Testis (tissue), 5 donors: ENCODE measurements at places on chromosomes 3 and 15. TPM values are rescaled to one million over a fixed set of nuclear protein-coding genes. Genes with fewer than 3 reads are reported as not detected.

DNA sequence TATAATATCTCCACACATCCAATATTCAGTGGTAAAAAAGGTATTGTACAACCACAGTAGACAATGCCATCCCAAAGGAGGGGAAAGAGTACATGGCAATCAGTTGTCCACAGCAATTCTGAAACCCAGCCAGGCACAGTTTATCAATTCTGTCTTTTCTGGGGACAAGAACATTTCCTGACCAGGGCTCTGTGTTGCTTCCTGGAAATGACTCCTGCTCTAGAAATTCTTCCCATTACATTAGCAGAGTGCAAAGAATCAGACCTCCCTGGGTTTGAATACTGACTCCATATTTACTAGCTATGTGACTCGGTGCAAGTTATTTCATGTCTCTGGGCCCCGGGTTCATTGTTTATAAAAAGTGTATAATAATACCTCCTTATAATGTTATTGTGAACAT lies 220.4 kb upstream of the CFAP20DC start:
- no peaks in the 10 kb centered on the region for H3K27me3 ChIP-seq
- no peak overlapping the region for H3K27ac ChIP-seq
- DNase-seq: no peak
- H3K36me3 ChIP-seq: no peaks in the 10 kb centered on the region

- H3K27ac ChIP-seq: no peak overlapping the region
- no peaks in the 10 kb centered on the region for H3K36me3 ChIP-seq
- H3K4me3 ChIP-seq: no peak overlapping the region
- H3K4me1 ChIP-seq: peaks cover 35% of the 10 kb centered on the region
Observed at GRCh38 chr3:136184703-136185102, 11.4 kb downstream of the MSL2 start.

PLA2G4E gene
- total RNA-seq: 0.31 TPM

RETNLB gene
- not detected for total RNA-seq

DNA sequence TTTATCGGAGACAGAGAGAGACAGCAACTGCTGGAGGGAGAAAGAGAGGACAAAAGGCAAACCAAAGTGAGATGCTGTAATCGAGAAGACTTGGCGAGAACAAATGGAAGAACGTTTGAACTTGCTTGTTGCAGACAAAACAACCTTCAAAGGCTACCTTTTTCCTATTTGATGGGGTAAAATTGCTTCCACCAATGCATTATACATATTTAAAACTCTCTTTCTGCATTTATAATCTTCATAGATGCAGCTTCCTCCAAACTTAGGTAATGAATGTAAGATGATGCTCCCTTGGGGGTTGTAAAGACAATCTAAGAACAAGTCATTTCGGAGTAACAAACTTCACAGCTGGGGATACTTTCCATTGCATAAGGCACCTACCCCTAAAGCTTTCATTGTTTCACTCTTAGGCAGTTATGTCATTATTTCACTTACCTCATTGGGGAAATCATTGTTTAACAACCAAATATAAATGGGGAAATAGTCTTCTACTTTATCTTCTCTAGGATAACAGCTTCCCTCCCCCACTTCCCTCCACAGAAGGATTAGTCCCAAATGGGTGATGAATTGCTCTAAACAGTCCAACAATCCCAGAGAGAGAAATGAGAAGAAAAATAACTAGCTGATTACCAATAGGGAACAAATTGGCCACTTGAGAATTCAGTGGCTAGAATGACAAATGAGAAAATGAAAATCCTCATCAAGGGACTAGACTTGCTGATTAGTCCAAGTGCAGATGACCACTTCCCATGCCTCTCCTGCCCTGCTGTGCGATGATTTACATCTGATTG lies 269.8 kb upstream of the ADAMTS9 start:
- H3K36me3 ChIP-seq: no peaks in the 10 kb centered on the region
- H3K4me1 ChIP-seq: no peaks in the 10 kb centered on the region
- no peak for DNase-seq
- no peaks in the 10 kb centered on the region for H3K27me3 ChIP-seq
- no peak overlapping the region for H3K27ac ChIP-seq
